AG09309 (cell line): ENCODE measurements at places on chromosomes 16 and 17.

DNA sequence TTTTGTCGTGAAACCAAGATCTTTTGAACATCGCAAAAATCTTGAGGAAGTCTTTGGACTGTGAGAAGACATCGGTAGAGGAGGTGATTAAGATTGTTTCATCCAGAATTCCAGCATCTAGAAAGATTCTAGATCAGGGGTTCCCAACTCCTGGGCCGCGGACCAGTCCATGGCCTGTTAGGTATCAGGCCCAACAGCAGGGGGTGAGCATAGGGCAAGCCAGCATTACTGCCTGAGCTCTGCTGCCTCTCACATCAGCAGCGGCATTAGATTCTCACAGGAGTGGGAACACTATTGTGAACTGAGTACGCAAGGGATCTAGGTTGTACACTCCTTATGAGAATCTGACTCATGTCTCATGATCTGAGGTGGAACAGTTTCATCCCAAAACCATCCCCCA is 600.6 kb upstream of the CDH11 start:
- DNase-seq: no peak

- no peak for DNase-seq
These were observed 693 bp downstream of the NDRG4 start for GRCh38 chr16:58500430-58501241.

DNA sequence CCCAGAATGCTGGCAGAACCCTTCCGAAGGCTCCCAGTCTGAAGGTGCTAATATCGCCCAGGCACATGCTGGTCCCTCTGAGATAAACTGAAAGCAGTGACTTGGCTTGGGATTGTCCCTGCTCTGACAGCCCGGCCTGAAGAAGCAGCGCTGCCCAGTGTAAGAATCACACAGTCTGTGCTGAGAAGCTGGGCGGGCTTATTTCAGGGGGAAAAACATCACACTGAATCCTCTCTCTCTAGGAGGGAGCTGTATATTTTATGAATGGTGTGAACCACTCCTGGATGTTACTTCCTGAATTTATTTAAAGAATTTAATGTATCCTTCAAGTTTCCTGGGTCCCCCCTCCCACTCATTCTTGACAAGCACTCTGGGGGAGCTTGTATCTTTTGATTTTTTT is 36.3 kb downstream of the GAS7 start:
- DNase-seq: no peak

- no peak for DNase-seq
These were observed 22.0 kb downstream of the C16orf74 start for GRCh38 chr16:85728879-85729278.

DNA sequence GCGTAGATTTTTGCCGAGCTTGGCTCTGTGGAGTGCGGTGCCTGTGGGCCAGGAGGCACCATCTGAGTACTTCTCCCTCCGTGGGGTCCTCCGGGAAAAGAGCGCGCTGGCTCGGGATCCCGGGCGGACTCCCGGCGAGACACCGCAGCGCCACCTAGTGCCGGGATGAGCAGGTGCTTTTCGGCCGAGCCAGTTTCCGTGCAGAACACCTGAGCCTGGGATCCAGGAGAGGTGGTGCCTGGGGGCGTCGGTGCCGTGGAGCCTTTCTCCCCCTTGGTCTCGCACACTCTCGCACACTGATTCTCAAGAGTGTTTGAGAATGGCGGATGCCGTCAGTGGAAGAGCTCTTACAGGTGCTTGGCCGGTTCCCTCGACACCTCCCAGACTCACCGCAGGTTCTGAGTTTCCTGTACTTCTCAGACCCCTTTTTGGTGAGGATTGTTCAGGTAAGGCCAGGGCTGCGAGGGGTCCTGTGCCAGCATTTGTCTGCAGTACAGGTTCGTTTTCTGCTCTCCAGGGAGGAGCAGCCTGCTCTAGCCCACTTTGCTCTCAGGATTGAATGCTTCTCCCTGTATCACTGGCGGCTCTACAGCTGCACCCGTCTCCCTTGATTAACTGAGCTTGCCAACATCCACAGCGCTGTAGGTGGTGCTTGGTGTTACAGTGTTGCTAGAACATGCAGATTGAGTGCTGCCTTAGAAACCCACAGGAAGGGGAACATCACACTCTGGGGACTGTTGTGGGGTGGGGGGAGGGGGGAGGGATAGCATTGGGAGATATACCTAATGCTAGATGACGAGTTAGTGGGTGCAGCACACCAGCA is 23.3 kb downstream of the TBCD start:
- DNase-seq: no peak

- no peak for DNase-seq
These were observed 700 bp downstream of the LITAFD start for GRCh38 chr16:8882725-8883377.

DNA sequence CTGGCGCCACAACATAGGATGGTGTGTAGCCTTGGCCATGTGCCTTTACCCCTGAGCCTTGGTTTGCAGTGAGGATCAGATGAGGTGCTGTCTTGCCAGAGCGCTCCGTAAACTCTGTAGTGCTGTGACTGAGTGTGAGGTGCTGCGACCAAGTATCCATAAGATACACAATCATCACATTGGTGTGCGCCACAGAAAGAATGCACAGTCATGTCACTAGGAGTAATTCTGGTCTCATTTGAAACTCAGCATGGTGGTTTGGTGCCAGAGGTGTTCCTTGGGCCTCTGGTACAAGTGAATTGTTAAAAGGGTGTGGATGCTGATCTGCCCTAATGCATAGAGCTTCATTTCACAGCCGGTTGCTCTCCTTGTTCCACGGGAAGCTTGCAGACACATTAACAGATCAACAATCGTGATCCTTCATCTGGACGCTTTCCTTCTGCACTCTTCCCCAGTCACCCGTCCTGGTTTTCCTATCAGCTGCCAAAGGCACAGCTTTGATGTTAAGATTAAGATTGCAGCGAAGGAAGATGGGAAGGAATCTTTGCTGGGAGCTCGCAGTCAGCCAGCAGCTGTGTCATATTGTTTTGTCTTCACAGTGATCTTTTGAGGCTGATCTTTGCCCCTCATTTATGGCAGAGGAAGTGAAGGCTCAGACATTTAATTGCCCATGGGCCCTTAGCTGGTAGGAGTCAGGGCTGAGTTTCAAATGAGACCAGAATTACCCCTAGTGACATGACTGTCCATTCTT is 79.1 kb downstream of the KSR1 start:
- DNase-seq: no peak

GRCh38 chr17:40791787-40792436 is 7.8 kb downstream of the KRT28 start:
- no peak for DNase-seq

GRCh38 chr17:64037802-64038201 is 17.4 kb upstream of the ICAM2 start:
- DNase-seq: no peak

DNA sequence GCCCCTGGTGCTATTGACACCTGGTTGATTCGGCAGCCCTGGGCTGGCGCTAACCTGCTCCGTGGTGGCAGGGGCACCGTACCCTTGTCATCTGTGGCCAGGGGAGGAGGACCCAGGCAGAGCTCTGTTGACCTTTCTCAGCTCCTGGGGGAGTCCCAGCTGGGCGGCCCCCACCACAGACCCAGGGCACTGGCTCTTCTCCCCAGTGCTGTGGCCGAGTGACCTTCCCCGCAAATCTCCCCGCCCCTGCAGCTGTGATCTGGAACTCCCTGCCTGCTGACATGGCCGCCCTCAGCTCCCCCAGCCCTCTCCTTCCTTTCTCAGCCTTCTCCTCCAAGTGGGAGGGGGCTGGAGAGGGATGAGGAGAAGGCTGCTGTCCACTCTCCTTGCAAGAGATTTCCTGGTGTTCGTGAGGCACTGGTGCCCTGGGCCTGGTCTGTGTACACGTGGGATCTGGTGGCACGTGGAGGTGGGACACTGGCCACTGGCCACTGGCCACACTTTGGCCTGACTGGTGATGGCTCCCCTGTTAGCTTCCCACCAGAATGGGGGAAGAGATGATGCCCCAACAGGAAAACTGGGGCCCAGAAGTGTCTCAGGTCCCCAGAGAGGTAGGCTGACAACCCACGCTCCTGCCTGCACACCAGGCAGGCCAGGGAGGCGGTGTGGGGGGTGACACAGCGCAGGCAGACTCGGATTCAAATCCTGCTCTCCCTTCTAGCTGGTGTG is 8.2 kb downstream of the FMNL1 start:
- no peak for DNase-seq

- DNase-seq: no peak
These were observed 585 bp downstream of the ALOX12 start for GRCh38 chr17:6996256-6997011.

GRCh38 chr16:58464916-58465731 is 34.8 kb upstream of the NDRG4 start:
- no peak for DNase-seq

DNA sequence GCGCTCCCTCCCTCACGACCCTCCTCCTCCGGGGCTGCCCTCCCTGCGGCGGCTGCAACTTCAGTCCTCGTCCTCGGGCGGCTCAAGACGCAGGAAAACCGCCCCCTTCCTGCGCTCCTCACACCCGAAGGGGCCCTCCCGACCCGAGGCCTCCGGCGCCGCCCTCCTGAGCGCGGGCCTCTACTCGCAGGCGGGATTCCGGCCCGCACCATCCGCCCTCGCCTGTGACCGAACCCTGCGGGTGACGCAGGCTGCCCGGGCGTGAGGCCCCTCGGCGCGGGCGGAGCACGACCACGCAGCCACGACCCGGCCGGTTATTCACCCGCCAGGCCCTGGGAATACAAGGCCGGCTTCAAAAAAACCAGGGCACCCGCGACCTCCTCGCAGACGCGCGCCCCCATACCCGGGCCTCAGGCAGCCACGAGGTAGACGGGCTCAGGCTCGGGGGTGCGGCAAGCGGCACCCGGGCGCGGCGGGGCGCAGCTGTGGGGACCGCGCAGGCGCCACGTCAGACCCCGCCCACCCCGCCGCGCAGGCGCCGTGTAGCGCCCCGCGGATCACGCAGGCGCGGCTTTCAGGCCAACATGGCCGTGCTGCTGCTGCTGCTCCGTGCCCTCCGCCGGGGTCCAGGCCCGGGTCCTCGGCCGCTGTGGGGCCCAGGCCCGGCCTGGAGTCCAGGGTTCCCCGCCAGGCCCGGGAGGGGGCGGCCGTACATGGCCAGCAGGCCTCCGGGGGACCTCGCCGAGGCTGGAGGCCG is at the start of gene SPG7:
Gene SPG7, plus strand, starts transcription at position 570 of the 757 bp plus-strand sequence. Its CDS starts 15 bp downstream, at position 585.
- DNase-seq: no peak

GRCh38 chr17:80989586-80989913 is 2.1 kb upstream of the CHMP6 start:
- DNase-seq: no peak

- DNase-seq: no peak
These were observed 142.7 kb upstream of the ASIC2 start for GRCh38 chr17:33435721-33436301.

GRCh38 chr16:89934611-89935553 is 11.7 kb downstream of the TUBB3 start:
- DNase-seq: no peak

GRCh38 chr17:57210224-57210553 is 46.1 kb upstream of the MSI2 start:
- DNase-seq: no peak

DNA sequence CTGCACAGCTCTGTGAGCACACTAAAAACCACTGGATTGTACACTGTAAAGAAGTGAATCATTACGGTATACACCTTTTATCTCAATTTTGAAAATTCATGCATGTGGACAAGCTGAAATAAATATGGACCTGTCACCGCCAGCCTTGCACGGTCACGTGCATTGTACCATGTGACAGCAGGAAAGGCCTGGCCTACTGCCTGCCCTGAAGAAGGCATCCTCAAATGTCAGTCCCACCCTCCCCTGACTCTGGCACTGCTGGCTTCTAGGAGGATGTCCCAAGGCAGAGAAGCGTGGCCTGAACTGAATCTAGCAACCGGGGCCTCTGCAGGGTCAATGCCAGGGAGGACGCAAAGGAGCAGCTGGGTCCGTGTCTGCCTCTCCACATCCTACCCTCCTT is 34.6 kb downstream of the SLC38A8 start:
- DNase-seq: no peak

DNA sequence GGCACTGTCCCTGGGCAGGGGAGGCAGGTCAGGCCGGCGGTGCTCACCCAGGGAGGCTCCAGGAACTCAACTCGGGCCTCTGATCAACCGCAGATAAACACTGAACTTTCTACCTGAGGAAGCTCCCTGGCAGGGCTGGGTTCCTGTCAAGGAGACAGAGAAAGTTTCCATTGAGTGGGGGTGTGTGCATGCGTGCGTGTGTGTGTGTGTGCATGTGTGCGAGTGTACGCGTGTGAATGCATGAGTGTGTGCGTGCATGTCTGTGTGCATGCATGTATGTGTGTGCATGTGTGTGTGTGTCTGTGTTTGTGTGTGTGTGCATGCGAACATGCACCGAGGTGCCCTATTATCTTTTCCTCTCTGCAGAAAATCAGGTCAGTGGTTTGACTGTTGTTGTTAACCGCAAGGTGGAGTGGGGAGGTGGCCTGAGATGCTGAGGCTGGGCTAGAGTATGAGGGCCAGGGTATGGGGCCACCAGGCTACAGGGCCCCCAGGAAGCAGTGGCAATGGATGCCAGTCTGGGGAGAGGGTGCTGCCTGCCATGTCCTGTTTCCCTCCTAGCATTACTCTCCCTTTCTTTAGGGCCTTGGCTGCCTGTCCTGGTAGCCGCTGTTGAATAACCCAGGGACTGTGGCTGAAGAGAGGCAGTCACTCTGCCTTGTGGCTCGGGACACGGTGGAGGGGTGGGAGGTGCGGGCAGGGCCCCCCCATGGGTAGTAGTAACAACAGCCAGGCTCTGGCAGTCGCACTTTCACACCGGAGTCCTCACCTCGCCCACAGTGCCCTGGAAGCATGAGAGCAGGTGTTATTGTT is 24.0 kb downstream of the CCR7 start:
- DNase-seq: no peak

DNA sequence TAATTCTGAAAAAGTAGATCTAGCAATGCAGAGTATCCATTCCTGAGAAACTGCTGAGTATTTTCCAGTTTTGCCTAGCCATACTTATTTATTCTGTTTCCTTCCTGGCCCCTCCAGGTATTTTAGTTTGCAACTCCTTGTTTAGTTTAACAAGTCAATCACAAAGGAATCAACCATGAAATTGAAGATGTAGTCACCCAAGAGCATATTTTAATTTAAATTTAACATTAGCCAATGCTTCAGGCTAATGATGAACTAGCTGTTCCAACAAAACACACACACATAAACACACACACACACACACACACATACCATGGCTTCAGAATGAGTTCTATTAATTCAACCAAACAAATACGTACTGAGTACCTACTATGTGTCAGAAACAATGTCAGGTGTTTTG is 332.8 kb upstream of the ERCC4 start:
- no peak for DNase-seq

- no peak for DNase-seq
These were observed 25.3 kb downstream of the UBE2O start for GRCh38 chr17:76427501-76428231.

DNA sequence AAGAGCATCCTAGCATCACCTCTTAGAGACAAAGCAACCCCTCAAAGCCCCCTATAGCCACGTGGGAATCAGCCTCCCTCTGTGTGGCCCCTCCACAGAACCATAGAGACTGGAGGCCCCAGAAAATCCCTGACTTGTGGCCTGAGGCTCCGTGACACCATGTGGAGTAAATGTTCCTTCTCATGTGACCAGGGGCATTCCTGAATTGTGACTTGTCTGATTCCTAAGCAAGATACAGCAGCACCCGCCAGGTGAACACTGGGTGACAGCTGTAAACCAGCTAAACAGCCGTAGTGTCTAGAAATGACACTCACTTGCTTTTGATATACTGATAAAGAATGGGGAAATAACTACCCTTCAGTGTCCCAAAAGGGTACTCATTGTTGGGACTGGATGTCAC is 79.0 kb downstream of the DYNLRB2 start:
- DNase-seq: no peak

- DNase-seq: no peak
These were observed 210.0 kb downstream of the FTO start for GRCh38 chr16:53913920-53914319.

GRCh38 chr17:27550291-27550930 is 80.6 kb upstream of the LGALS9 start:
- DNase-seq: no peak

- DNase-seq: no peak
These were observed 6.1 kb upstream of the KRTAP2-4 start for GRCh38 chr17:41071606-41072360.
